ENCODE measurements at places on chromosomes 1 and 21.

DNA sequence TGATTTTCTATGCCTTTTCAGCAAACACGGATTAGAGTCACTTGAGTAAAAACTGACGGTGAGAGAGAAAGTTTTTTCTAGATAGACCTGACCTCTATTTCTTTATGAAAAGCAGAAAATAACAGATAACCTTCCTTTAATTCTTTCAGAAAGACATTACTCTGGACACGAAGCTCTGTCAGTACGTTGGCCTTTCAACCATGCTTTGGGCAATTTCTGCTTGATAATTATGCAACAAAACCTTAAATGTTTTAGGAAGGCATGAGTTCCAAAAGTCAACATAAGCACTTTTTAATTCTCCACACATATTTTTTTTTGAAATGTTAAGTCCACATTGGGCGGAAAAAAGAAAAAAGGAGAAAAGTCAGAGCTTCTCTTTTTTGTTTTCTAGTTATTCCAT lies 137.8 kb downstream of the AKT3 start:
- DNase-seq = no peak

DNA sequence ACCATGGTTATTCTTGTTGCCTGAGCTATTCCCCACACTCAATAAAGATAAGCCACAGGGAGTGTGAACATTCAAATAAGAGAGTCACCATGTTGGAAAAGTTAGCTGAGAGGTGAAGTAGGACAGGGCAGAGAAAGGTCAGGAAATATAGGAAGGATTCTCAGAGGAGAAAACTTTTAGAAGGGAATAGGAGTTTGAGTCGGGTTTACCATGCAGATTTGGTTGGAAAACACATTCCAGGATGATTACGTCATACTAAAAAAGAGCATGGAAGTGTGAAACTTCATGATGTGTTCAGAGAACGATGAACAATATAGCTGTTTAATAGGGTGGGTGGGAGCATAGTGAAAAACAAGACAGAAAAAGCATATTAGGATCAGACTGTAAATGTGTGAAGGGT lies 1125.3 kb upstream of the ADGRL2 start:
- no peak for DNase-seq

- no peak for DNase-seq
Observed at GRCh38 chr1:239204401-239204800, 182.0 kb upstream of the CHRM3 start.

GRCh38 chr1:154352245-154352580 lies 26.9 kb downstream of the ATP8B2 start:
- DNase-seq = no peak

GRCh38 chr1:118960026-118960561 lies 28.0 kb downstream of the TBX15 start:
- no peak for DNase-seq

- DNase-seq = no peak
Observed at GRCh38 chr1:115807723-115808122, 33.2 kb downstream of the NHLH2 start.

DNA sequence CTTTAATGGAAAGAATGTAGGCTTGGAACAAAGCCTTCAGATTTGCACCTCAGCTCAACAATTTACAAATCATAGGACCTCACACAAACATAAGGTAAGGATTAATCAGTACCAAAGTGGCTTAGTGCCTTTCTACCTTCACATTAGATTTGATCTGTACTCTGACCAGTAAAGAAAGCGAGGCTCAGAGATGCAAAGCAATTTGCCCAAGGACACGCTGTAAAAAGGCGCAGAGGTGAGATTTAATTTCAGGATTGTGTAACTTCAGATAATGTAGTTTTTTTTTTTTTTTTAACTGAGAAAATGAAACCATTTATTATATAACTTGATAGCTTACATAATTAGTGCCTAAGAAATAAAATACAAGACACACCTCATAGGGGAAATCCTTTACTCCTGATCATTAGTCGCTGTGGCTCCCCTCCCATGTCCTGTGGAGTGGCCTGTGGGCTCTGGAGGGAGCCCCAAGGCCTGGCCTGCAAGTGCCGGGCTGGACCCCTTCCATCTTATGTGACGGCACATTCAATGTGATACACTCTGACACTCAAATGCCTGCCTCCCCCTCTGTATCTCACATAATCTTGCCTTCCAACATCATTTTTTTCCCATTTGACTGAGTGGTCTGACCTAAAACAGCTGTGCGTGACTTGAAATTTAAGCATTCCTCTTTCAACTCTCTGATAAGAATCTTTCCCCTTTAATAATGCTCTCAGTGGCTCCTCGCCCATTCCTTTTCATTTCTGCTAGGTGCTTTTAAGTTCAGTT lies 426.5 kb upstream of the DAB1 start:
- no peak for DNase-seq

- no peak for DNase-seq
Observed at GRCh38 chr1:107139833-107140702, 771 bp upstream of the NTNG1 start.

GRCh38 chr1:59544615-59545293 lies 247.9 kb downstream of the FGGY start:
- DNase-seq = no peak

DNA sequence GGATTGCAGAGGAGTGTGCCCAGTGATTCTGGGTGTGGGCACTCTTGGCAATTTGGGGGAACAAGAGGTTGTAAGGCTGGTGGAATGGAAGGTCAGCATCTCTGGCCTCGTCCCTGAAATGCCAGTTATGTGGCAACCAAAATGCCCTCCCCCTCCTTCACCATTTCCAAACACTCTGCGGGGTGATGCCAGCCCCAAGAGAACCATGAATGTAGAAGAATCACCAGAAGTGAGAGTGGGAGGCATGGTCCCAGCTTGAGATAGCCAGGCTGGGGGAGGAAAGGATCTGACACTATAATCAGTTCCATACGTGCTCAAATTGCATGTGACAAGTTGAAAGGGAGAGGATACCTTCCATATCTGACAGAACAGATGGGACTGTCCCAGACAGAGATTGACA lies 88.7 kb upstream of the EDN2 start:
- no peak for DNase-seq

- DNase-seq = no peak
Observed at GRCh38 chr1:21628798-21629393, 40.3 kb downstream of the RAP1GAP start.

DNA sequence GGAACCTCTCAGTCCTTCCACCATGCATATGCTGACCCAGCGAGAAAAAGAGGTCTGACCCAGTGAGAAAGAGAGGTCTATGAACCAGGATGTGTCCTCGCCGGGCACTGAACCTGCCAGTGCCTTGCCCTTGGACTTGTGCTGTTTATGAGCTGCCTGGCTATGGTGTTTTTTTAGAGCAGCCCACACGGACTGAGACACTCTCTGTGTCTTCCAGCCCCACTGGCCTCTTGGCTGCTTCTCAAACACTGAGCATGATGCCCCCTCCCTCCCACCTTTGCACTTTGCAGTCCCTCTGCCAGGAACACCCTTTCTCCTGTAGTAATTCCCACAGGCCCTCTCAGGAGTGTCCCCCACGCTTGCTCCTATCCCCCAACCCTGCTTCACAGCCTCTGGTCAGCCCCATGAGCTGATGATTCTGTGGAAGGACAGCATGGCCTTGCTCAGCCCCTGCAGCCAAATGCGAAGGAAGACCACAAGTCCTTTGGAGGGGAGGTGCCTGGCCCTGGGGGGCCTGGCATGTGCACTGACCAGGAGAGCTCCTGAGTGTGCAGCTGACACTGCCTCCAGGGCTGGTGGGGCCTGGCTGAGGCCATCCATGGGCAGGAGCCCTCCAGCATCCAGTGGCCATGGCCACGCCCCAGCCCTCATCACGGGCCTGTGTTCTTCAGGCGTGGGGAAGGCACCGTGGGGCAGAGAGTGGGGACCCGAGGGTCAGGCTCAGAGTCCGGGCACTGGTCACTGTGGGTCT lies 23.8 kb downstream of the WNT3A start:
- peak; percentile 84 for DNase-seq

GRCh38 chr1:40153073-40153770 lies 8.0 kb upstream of the RLF start:
- DNase-seq = no peak

DNA sequence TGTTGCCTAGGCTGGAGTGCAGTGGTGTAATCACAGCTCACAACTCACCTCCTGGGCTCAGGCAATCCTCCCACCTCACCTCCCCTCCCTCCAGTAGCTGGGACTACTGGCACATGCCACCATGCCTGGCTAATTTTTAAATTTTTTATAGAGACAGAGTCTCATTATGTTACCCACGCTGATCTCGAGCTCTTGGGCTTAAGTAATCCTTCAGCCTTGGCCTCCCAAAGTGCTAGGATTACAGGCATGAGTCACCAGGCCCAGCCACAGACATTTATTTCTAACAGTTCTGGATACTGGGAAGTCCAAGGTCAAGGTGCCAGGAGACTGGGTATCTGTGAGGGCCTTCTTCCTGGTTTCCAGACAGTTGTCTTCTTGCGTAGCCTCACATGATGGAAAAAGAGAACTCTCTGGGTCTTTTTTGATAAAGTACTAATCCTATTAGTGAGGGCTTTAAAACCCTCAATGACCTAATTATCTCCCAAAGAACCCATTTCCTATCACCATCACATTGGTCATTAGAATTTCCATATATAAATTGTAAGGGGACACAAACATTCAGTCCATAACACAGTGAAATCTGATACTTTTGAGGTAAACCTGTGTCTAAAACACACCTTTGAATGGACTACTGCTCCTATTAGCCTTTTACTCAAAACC lies 67.9 kb downstream of the PHACTR4 start:
- DNase-seq = no peak

GRCh38 chr21:34819357-34819999 lies 150.7 kb downstream of the CLIC6 start:
- no peak for DNase-seq

- no peak for DNase-seq
Observed at GRCh38 chr1:245225322-245226202, 70.8 kb downstream of the KIF26B start.

DNA sequence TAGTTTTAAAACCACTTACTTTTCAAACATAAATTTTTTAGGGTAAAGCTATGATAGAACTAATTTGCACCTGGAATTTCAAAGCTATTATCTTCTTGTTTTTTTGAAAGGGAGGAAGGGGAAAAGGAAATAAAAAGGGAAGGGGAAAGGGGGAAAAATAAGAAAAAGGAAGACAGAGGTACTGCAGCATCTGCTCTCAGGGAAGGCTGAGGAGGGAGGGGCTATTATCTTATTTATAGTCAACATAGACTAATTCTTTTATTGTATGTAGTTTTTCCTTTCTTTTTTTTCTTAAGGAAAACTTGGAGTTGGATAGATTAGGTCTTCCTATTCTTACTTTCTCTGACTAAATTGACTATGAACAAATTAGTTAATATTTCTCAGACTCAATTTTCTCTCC lies 41.5 kb upstream of the ZYG11A start:
- no peak for DNase-seq

DNA sequence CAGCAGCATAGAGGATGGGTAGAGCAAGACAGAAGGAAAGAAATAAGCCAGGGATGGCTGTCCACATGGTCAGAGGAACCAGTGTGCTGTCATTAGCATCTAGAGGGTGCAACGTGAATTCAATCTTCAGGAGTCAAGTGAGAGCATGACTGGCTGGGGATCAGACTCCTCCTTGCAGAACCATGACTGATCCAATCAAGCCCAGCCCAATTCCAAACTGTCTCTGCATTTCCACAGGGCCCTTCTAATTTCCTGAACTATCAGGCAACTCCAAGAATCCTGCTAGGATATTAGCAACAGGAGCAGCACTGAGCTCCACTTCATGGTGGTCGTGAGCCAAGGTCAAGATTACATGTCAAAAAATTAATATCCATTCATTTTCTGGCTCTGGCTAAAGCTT lies 166.8 kb upstream of the CAMK1G start:
- no peak for DNase-seq

DNA sequence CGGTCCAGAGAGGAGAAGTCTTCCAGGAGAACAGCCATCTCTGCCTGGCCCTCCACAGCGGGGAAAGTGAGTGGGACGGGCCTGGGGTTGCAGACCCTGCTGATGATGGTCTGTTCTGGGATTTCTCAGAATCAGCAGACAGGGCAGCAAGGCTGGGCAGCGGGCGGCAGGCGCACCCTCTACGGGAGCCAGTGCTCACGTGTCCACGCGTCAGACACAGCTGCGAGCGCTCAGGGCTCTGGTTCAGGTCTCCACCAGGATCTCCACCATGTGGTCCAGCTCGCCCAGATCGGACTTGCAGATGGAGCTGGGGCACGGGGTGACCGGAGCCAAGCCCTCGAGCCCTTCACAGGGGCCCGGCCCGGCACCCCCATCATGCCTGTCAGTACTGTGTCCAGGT lies 5.5 kb downstream of the CLCA4 start:
- DNase-seq = peak; percentile 83

DNA sequence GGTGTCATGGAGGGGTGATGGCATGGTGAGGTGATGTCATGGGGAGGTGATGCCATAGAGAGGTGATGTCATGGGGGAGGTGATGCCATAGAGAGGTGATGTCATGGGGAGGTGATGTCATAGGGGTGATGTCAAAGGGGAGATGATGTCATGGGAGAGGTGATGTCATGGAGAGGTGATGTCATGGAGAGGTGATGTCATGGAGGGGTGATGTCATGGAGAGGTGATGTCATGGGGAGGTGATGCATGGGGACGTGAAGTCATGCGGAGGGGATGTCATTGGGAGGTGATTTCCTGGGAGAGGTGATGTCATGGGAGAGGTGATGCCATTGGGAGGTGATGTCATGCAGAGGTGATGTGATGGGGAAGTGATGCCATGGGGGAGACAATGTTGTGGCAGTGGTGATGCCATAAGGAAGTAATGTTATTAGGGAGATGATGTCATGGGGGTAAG lies 92.1 kb upstream of the C1orf174 start:
- no peak for DNase-seq

- no peak for DNase-seq
Observed at GRCh38 chr21:28590676-28591075, 402.0 kb downstream of the LTN1 start.

- DNase-seq = no peak
Observed at GRCh38 chr1:53696571-53696970, 42.4 kb downstream of the GLIS1 start.

DNA sequence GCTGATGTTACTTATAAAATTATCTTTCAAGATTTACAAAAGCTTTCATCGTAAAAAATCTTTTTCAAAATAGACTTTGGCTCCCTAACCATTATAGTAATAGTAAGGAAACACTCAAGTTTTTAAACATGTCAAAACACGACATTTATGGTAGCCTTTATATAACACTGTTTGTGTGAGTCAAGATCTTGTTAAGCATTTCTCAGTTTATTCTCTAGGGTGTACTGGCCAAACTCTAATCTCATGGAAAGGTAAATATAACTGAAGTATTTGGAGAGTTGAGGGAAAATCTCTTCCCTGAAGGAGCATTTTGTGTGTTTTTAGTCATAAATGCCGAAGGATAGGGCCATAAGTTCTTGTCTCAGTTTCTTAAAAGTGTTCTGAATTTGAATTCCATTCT lies 790.9 kb upstream of the NCAM2 start:
- no peak for DNase-seq

GRCh38 chr1:44911026-44911425 lies 68.0 kb upstream of the PTCH2 start:
- no peak for DNase-seq

- DNase-seq = no peak
Observed at GRCh38 chr21:17732306-17732705, 86.8 kb downstream of the C21orf91 start.

Measured in mesenteric fat pad (tissue), 1 donor.